ENCODE measurements at places on chromosomes 6 and 20.

DNA sequence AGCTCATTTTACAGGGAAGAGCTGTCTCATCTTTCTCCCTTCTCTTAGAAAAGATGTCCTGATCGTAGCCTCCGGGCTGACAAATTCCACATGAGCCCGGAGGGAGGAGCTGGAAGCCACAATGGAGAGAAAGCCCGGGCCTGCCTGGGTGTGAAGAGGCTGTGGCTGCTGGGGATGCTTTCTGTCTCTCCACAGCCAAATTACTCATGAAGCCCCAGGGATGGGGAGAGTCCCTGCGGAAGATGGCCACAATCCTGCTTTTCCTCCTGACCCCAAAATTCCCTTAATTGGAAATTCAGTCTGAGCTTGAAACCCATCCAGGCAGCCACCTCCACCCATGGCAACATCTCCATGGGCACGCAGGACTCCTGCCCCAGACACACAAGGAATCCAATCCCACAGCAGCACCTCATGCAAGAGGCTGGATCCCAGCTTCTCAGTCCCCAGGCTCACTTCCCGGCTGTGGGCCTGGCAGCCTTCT is 32.4 kb downstream of the JPH2 start:
- no peak for DNase-seq

DNA sequence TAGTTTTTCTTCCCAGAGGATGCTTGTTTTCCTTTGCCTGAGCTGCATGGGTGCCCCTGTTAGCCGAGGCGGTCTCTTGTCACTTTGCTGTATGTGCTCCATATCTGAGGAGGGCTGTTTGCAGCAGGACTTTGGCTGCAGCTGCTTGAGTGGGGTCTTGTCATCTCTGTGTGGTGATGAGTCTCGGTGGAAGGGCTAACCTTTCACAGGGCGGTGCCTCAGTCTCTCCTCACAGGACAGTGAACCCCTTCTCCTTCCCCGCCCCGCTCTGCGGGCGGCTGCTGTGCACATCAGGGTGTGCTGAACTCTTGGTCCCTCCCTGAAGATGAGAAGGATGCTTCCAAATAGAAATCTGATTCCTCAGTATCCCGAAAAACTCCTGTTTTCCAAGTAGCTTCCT is 75.1 kb downstream of the SYNJ2 start:
- no peak for DNase-seq

DNA sequence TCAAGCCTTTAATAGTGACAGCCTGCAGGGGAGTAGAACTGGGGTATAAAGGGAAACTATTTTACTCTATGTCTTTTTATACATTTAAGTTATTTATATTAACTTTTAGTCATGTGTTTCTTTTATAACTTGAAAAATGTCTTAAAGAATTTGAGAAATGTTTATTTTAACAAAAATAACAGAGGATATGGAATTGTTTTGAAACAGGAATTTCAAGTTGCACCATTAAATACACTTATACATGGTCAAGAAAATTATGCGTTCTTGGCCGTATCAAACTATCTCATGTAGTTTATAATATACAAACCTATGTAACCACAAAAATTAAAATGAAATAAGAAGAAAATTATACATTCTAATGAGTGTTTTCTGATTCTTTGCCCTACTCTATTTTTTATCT is 282.7 kb downstream of the GRIK2 start:
- peak; percentile 21 for DNase-seq

GRCh38 chr6:140283197-140283596 is 908.7 kb upstream of the CITED2 start:
- no peak for DNase-seq

GRCh38 chr6:87794922-87795885 is 93.2 kb upstream of the AKIRIN2 start:
- no peak for DNase-seq

GRCh38 chr20:16082051-16082550 is 491.1 kb downstream of the KIF16B start:
- no peak for DNase-seq

- DNase-seq, result no peak
Measured at GRCh38 chr6:168062346-168063289, 16.4 kb downstream of the FRMD1 start.

- peak; percentile 91 for DNase-seq
Measured at GRCh38 chr20:10306440-10307358, 88.1 kb downstream of the SNAP25 start.

GRCh38 chr6:120675886-120676285 is 658.4 kb downstream of the TBC1D32 start:
- DNase-seq, result no peak

DNA sequence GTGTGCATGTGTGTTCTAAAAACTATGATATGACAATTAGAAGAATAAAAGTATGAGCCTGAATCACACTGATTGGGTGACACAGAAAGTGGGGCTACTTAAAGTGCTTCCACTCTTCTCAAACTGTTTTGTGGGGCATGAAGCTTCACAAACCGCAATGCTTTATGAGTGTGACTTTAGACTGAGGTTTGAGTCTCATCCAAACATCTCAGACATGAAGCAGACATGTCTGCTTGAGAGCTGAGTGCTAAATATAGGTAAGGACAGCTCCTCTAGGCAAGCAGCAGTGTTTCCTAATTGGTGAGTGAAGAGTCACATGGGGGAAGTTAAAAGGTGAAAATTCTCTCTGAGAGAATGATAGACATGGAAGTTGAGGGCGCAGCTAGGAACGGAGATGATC is 726.9 kb upstream of the CITED2 start:
- DNase-seq, result peak; percentile 11

DNA sequence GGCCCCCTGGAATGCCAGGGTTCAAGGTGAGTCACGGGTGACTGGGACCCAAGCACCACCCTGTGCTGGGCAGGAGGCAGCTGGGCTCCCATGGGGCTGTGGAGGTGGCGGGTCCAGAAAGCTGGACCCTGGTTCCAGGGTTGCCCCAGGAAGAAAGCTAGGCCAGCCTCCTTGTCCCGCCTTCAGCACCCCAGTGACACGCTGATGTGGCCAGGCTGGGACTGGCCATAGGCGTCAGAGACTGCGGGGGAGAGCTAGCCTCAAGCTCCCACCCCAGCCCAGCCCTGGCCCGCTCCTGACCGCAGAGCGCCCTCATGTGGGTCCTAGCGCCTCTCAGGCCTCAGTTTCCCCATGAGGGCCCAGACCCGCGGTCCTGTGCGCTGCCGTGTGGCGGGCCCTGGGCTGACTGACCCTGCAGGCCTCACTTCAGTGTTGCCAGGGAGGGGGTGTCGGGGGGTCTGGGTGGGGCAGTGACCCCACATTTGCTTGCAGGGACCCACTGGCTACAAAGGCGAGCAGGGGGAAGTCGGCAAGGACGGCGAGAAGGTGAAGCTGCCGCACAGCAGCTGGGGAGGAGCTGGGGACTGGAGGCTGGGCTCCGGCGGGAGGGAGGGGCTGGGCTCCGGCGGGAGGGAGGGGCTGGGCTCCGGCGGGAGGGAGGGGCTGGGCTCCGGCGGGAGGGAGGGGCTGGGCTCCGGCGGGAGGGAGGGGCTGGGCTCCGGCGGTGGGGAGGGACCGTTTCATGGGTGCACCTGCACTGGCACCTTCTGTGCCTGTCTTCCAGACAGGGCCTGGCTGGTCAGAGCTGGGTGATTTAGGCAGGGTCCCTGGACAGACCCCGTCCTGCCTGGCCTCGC is 7.9 kb downstream of the COL9A3 start:
- DNase-seq, result no peak

DNA sequence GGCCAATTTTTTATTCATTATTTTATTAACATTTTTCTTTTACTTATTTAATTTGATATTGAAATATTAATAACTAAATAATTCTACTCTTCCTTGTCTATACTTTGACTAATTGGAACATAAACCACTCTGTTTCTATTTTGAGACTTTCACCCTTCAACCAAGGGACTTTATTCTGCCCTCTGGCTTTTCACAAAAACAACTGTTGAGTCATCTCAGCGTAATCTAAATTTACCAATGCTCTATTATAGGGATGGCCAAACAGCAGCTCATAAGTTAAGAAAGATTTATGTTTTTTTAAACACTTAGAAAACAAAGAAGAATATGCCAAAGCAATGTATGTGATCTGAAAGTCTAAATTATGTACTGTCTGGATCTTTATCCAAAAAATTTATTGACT is 46.7 kb downstream of the DOP1A start:
- peak; percentile 39 for DNase-seq

GRCh38 chr20:46893877-46894578 is 615 bp upstream of the EYA2 start:
- no peak for DNase-seq

- no peak for DNase-seq
Measured at GRCh38 chr20:8248051-8248450, 116.0 kb downstream of the PLCB1 start.

DNA sequence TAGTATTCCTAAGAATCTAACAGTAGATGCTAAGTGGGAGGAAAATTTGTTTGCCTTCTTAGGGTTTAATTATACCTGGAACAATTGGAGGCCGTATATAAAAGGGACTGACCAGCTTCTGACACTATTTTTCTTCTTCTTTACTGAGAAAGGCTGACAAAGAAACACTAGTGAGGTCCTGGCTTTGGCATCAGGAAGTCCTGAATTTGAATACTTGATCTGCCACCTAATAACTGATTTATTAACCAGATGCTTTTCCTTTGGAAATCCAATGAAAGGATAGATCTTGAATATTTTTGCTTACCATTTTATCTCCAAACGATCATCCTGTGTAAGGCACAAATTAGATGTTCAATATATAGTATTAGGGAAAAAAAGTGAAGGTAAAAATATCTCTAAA is 382.5 kb downstream of the CENPW start:
- DNase-seq, result no peak

DNA sequence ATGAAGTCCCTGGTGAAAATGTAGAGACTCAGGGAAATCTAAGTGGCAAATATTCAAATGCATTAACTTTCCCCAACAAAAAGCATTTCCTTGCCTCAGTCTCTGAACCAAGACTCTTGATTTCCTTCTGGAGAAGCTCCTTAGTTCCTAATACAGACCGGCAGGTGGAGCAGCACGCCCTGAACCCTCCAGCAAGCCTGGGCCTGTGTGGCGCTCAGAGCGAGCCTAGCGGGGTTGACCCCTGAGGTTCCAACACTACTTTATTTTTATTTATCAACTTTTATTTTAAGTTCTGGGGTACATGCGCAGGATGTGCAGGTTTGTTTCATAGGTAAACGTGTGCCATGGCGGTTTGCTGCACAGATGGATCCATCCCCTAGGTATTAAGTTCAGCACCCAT is 50.8 kb downstream of the PACRG start:
- no peak for DNase-seq

DNA sequence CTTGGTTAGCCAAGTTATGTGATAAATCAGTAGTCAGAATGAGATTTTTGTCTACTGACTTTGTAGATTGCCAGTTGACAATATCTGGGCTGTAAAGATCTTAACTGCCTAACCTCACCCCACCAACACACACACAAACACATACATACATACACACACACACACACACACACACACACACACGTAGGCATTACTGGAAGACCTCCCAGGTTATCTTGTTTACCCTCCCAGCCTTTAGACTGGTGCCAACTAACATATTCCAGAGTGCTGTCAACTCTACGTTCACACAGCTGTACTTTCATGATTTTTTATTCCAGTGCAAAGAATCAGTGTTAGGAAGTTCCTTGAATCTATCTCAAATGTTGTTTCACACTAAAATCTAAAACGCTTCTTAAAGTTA is 38.9 kb downstream of the BMP5 start:
- DNase-seq, result no peak

DNA sequence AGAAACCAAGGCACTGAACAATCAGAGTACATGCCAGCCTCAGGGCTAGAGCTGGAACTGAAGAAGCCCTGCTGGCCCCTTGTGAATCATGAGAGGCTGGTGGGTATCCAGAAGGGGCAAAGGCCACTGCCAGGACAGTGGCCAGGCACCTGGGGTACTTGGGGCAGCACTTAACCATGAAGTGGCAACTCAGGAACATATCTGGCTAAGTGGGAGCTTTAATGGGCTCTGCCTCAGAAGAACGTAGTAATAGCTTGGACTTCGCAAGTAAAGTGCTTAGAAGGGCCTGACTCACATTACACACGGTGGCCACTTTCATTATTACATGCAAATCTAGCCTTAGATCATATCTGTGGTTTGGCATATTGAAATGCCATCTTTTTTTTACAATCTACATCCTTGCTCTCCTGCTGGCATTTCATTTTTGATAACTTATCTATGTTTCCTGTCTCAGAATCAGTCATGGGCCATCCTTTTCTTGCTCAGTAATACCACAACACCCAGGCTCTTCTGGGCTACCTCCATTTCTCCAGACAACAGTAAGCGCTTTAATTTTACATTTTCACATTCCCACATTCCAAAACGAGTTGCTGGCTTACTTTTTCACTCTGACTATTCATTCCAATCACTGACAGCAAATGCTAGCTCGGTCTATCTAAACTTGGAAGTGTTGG is 21.6 kb downstream of the NAPB start:
- peak; percentile 58 for DNase-seq

GRCh38 chr6:158900663-158901312 is 81.6 kb upstream of the EZR start:
- DNase-seq, result no peak

DNA sequence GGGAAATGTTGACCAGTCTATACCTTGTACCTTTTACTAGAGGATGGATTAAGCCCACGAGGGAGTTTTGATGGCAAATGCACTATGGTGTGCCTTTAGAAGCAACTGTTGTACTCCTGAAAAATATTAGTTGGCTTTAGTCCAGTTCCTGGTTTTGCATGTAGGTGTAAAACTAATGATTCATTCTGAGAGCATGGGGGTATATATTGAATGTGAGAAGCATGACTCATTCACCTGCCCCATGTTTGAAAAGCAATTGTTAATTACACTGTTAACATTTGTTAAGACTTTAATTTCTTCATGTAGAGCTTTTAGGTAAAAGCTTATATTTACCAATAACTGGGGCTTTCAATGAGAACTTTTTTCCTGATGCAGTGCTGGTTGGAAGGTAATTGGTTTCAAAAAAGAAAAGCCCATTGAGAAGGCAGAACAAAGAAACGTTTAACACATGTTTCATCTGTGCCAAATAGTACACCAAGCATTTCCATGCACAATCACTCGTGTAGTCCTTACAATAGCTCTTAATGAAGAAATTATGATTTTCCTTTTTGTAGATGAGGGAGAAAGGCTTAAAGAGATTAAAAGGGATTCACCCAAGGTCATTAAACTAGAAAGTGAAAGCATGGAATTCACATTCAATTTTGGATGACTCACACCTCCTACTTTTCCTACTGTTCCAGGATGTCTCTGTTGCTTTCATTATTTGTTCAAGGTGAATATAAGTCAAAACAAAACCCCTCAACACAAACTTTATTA is 134.1 kb downstream of the CCDC170 start:
- no peak for DNase-seq

GRCh38 chr6:70107852-70108629 is 194.8 kb downstream of the COL9A1 start:
- peak; percentile 35 for DNase-seq

Data from IMR-90 (cell line).